NCI-H446 (cell line): ENCODE measurements at places on chromosomes 12 and 14.

DNA sequence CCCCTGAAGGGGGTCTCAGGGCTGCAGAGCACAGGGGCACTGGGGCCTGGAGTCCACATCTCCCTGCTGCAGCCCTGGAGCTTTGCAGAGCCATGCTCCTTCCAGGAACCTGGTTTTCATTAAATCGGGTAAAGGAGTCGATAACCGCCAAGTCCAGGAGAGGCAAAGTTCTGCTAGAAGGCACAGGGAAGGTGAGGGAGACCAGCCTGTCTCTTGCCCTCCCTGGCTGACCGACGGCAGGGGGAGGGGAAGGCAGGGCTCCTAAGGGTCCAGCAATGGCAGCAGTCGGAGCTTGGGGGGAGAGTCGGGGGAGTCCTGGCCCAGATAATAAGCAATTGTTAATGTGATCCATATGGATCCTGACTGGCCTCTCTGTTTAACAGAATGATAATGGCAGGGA lies 3.0 kb downstream of the FIGNL2 start:
- DNase-seq, result no peak

DNA sequence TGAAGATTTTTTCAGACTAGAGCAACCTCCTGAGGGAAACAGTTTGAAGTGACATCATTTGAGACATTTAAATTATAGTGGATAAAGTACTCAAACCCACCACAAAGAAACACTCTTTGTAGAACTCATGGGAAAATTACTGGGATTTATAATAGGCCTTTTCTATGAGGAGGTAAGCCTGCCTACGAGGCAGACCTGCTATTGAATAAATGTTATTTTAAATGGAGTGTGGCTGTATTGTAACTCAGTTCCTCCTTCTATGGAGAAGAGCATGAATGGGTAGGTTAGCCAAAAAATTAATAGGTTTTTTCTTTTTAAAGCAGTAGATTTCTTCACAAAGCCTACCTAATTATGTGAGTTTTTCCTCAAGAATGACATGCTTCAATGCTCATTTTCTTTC lies 63.7 kb upstream of the PLEKHA5 start:
- DNase-seq, result no peak

DNA sequence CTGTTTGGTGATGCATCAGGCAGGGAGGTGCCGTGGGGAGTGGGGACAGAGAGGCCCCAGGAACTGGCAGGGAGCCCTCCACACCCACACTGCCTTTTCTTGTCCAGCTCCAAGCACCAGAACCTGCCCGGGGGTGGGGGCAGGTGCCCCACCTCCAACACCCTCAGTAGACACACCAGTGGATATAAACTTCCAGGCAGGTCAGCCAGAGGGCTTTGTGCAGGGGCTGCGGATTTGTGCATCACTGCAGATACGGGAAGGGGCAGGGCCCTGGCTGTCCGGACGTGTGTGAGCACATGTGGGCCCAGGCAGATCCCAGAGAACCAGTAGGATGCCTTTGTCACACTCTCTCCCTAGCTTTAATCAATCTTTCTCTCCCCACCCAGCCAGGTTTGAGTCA lies 1.3 kb upstream of the TGM1 start:
- no peak for DNase-seq

- DNase-seq, result no peak
Measured at GRCh38 chr14:35964697-35965286, 138.7 kb downstream of the BRMS1L start.

GRCh38 chr14:63398952-63399351 lies 80.2 kb upstream of the GPHB5 start:
- DNase-seq, result no peak

GRCh38 chr12:107402041-107403022 lies 283.3 kb upstream of the PWP1 start:
- peak; percentile 24 for DNase-seq

GRCh38 chr14:64762044-64763034 lies 58.1 kb downstream of the PLEKHG3 start:
- DNase-seq, result peak; percentile 55

GRCh38 chr12:87920139-87920538 lies 109.1 kb downstream of the C12orf50 start:
- DNase-seq, result no peak

GRCh38 chr12:46107591-46107990 lies 117.2 kb upstream of the SCAF11 start:
- no peak for DNase-seq

DNA sequence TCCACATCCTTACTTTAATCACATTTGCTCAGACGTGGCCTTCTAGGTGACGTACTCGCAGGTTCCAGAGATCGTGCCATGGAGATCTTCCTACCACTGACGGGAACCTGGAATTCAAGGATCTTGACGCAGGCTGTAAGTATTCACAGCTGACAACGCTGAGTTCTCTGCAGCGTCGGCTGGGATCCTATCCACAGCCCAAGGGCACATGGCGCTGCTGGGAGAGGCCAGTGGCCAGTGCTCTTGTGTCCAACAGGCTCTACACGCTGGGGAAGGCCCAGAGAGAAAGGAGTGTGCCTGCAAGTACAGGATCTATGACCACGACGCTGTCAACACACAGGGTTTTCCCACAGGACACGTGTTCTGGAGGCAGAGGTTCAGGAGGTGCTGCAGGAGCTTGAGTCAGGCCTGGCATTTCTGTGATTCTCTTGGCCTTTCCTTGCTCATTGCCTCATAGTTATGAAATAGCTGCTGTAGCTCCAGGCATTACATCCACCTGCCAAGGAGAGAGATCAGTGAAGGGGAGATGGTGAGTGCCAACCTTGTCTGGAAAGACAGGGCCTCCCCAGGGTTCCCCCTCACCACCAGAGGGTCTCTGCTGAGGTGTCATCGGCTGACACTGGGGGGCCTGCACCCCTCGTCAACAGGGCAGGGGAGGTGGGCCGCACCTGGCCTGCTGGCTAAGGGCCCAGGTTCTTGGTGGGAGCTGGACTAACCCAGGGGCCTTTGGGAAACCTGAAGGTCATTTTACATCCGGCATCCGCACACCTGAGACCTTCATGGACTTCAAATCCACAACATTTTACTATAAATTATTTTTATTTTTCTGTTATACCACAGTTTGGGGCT lies 21.3 kb downstream of the LRCOL1 start:
- no peak for DNase-seq

DNA sequence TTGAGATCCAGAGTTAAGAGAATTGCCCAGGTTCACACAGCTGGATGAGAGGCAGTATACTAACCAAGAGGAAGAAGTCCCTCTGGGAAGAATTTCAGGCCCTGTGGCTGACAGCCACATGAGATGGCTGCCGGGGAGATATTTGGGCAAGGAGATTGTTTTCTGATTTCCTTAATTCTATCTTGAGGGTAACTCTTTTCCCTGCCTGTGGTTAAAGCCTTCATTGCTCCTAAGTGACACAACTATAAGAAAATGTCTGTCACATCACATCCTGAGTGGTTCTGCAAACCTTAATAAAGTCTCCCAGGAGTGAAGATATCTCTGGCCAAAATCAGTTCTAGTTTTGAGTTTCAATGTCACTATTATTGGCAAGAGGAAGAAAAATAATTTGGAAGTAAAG lies 9.6 kb downstream of the ARHGDIB start:
- DNase-seq, result no peak

GRCh38 chr14:77556946-77557345 lies 58.3 kb upstream of the ISM2 start:
- DNase-seq, result no peak

GRCh38 chr14:73770977-73771847 lies 57.0 kb upstream of the PNMA1 start:
- DNase-seq, result no peak

DNA sequence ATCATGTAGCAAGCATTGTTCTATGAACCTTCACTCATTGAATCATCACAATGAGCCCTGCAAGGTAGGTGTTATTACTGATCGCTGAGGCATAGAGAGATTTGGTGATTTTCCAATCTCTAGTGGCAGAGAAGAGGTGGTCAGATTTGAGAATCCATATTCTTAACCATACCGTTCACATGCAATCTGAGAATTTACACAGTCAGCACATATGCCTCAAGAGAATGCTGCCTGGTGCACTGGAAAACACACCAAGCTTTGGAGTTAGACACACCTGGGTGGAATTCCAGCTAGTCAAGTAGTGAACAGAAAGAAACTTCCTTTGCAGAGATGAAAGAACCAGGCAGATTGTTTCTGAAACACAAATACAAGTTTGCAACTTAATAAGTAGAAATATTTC lies 94.1 kb downstream of the LGR5 start:
- DNase-seq, result no peak

GRCh38 chr12:86134561-86134960 lies 121.6 kb downstream of the MGAT4C start:
- DNase-seq, result no peak

GRCh38 chr14:68245146-68246073 lies 425.8 kb downstream of the RAD51B start:
- no peak for DNase-seq

GRCh38 chr14:34997762-34998161 lies 15.0 kb downstream of the SRP54 start:
- DNase-seq, result peak; percentile 19

GRCh38 chr14:59283361-59283760 lies 94.9 kb downstream of the DAAM1 start:
- no peak for DNase-seq

GRCh38 chr14:90547968-90548367 lies 151.1 kb downstream of the CALM1 start:
- DNase-seq, result no peak

DNA sequence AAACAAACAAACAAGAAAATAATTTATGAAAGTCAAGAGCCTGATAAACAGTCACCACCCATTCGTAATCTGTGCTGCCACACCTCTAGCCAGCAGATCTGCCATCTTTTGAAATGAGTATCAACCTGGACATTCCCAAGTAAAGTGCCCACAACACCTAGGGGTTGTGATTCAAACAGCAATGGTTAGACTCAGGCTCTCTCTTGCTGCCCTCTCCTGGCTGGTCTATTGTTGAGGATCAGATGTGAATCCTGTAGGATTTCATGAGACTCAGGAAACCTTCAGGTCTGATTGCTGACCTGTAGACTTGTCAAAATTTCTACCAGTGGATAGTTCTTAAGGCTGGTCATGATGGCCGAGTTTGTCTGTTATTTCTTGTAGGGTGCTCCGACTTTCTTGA lies 26.8 kb downstream of the DGLUCY start:
- peak; percentile 24 for DNase-seq

DNA sequence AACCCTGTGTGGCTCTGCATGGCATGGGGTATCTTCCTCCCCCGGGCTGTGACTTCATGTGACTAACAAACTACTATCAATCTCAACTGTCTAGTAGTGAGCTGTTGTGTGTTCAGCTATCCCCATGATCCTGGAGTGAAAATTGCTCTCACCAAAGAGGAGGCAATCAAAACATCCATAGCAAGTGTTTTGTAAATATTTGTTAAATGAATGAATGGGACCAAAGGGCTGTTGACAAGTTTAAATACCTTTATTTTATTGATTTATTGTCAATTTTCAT lies 138.1 kb upstream of the CPM start:
- no peak for DNase-seq

GRCh38 chr12:28027947-28028724 lies 55.6 kb upstream of the PTHLH start:
- no peak for DNase-seq

- DNase-seq, result no peak
Measured at GRCh38 chr14:100643426-100643825, 56.2 kb upstream of the BEGAIN start.

DNA sequence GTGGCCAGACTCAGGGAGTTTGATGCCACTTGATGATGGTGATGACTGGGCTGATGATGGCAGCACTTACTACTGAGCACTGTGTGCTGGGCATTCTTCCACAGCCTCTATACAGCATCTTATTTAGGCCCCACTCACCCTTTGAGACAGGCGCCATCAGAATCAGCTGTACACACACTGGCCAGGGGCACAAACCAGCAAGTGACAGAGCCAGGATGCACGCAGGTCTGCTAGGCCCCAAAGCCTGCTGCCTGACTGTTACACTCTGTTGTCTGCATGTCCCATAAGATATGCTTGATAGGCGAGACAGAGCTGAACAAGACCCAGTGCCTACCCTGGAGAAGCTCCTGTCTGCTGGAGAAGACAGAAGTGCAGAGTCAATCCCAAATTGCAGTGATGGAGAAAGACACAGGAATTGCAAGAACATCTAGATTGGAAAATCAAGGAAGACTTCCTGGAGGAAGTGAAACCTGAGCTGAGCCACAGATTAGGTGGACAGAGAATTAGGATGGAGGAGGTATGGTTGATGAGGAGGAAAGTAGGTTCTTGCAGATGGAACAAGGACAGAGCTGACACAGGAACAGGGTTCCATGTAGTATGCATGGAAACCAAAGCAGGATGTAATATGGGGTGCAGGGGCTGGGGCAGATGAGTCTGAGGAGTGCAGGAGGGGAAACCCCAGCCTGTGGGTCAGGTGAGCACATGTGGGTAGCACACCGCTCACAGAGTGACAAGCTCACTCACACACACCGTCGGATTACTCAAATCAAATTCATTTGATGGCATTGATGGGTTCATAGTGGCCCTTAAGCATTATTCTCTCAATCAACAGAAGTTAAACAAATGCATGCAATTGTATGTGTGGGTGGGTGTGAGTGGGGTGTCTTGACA lies 117.3 kb downstream of the BEGAIN start:
- DNase-seq, result no peak

DNA sequence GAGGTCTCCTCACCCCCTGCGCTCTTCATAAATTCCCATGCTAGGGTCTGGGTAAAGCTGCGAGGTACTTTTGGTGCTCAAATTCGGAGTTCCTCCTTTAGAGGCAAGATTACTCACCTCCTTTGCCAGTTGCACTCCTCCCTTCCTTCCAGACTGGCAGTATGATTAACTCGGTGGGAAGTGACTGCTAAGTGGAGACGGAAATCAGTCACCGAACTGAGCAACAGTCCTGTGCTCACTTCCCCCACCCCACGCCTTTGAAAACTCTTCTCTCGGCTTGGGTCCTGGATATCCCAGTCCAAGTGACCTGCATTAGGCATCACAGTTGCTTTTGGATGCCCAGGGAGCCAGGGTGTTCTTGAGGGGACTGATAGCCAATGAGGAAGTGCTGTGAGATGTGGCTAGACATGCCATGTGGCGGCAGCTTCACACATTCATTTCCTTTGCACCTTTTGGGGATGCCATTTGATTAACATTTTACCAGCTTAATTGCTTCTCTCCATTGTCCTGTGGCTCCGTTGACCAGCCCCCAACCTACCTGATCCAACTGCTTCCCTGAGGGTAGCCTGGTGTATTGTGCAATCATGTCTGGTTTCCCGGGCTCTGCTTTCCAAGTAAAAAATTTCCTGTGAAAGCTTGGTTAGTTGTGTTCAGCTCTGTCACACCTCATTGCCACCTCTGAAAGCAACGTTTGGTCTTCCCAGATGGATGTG lies 840 bp downstream of the PNP start:
- peak; percentile 35 for DNase-seq
